ENCODE measurements at places on chromosomes 3 and 15.

DNA sequence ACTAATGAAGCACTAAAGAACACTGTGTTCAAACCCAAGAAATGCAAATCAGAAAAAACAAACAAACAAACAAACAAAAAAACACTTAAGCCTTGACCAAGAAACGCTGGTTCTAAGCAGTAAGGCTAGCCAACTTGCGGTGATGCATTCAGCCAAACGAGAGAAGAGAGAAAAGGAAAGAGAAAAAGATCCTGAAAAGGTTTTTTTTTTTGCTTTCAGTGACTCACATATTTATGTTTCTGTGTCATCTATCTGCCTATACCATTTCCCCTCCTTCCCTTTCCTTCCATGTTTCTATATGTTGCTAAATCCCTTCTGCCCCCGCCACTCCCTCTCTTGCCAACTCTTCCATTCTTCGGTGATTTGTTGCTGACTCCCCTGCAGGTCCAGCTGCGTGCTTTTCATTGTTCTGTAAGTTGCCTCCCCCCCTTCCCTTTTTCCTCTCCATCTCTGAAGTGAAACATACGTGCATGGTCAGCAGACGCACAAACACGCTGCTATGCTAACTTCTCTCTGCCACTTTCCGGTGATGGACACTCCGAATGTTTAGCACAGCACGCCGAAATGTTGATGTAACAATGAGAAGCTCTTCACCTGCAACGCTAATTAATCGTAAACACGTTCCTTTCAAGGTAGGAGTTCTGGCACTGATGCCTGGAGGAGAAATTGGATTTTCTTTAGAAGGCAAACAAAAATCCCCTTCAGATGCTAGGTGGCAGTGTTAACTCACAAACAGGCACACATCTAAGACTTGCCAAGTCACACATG, 154.4 kb downstream of the TUSC7 start:
- peak; percentile 23 for DNase-seq

GRCh38 chr15:27973886-27974285, 125.2 kb downstream of the OCA2 start:
- no peak for DNase-seq

- peak; percentile 79 for DNase-seq
These were observed 780 bp downstream of the TIPARP start for GRCh38 chr3:156674911-156675829.

DNA sequence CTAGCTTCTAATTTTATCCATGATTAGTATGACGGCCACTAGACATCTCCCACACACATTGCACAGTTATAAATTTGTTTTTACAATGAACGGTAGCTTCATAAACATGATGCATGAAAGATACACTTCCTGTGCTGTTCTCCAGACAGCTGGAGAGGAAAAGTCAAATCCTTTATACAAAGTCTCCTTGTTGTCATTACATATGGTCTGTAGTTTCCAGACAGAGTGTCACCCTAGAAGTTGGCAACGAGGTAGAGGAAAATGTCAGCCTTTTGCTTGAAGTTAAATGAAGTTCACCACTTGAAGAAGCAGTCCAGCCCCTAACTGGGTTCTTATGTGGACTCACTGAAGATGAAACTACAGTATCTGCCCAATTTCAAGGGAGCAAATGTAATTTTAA, 253.0 kb upstream of the P2RY1 start:
- DNase-seq: no peak

DNA sequence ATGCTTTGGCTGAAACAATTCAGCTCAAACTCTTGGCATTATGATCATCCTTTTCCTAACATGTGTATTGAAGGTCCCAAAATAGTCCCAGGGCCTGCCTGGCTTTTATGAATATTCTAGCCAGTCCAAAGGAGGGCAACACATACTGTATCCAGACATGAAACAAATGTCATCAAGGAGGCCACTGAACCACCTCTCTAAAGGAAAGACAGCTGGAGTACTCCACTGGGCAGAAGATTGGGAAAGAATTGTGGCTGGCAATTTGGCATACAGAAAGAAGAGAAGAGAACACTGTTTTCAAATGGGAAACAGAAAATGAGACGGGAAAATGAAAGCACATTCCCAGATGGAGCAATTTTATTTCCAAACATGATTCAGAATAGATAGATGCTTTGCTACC, 80.6 kb downstream of the NCEH1 start:
- no peak for DNase-seq

DNA sequence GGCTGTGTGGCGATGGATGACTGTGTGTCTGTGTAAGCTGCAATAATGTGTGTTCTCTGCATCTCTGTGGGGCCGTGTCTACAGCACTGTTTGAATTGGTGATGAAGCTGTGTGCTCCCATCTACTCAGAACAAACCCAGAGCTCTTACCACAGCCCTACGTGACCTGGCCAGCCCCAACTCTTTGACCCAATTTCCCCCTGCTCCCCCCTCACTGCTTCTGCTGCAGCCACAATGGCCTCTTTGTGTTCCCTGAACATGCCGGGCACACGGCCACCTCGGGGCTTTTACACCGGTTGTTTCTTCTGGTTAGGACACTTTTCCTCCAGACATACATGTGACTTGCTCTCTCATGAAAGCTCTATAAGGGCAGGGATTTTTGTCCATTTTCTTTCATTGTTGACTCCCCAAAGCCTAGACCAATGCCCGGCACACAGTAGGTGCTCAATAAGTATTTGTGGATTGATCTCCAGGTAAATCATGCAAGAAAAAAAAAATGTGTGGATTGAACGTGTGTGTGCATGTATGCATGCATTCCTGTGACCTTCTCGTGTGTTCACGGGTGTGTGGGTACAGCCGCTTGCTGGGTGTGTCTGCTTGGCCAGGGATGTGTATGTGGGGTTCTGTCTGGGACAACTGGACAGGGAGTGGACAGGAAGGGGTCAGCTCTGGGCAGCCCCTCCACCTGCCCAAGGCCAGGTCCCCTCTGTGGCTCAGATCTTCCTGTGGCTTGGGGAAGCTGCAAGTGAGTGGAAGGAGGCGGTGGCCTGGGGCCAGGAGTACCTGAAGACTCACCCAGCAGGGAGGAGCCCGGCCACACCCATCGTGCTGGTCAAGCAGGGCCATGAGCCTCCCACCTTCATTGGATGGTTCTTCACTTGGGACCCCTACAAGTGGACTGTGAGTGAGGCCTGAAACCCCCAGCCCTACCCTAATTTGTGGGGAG, 14.8 kb downstream of the VILL start:
- no peak for DNase-seq

GRCh38 chr3:161890147-161890625, 393.6 kb downstream of the OTOL1 start:
- no peak for DNase-seq

DNA sequence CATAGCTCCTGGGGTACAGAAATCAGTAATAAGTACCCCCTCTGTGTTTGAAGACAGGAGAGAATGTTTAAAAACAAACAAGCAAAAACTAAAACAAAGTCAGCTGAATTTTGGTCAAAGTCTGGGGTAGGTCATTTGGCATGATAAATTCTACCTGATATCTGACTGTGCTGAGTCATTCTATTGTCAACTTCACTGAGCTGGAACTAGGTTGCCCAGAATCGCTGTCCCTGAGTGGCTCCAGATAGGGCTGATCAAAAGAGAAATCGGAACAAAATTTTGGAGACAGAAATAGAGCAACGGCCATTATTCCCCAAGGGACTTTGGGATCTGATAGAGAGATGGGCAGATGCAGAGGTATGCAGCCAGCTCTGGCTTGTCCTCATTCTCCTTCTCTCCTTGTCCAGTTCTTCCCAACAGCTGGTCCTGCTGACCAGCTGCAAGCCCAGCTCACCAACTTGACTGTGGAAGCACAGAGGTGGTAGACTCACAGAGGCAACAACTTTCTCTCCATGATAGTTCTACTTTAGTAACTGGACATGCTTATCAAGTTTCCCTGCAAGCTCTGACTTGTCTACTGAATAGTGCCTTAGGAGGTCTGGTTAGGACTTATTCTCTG, 57.3 kb upstream of the MYRIP start:
- no peak for DNase-seq

GRCh38 chr3:47661121-47661752, 82.6 kb upstream of the CSPG5 start:
- DNase-seq: no peak

DNA sequence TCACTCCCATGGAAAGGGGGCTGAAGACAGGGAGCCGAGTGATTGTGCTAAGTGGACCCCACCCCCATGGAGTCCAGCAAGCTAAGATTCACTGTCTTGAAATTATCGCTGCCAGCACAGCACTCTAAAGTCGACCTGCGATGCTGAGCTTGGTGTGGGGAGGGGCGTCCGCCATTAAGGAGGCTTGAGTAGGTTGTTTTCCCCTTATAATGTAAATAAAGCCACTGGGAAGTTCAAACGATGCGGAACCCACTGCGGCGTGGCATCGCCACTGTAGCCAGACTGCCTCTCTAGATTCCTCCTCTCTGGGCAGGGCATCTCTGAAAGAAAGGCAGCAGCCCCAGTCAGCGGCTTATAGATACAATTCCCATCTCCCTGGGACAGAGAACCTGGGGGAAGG, 10.9 kb upstream of the SRGAP3 start:
- DNase-seq: no peak

- DNase-seq: peak; percentile 21
These were observed at the start of gene EPHA6 for GRCh38 chr3:96813820-96814650. Gene EPHA6, plus strand, starts transcription at chr3:96814594.

DNA sequence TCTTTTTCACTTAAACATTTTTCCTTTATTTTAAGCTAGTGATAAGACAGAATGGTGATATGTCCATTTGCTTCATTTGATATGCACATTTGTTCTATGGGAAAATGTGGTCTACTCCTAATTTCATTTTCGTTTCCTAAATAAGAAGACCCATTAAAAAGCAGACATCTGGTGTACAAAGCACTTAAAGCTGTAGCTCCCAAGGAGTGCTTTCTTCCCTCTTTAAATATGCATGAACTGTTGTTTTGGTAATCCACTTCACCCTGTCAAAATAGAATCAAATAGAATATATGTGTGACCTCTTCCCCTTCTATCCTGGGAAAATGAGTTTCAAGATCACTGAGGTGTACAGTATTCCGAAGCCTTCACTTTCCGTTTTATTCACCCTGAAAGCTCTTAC, 182.8 kb downstream of the ROBO2 start:
- DNase-seq: no peak

DNA sequence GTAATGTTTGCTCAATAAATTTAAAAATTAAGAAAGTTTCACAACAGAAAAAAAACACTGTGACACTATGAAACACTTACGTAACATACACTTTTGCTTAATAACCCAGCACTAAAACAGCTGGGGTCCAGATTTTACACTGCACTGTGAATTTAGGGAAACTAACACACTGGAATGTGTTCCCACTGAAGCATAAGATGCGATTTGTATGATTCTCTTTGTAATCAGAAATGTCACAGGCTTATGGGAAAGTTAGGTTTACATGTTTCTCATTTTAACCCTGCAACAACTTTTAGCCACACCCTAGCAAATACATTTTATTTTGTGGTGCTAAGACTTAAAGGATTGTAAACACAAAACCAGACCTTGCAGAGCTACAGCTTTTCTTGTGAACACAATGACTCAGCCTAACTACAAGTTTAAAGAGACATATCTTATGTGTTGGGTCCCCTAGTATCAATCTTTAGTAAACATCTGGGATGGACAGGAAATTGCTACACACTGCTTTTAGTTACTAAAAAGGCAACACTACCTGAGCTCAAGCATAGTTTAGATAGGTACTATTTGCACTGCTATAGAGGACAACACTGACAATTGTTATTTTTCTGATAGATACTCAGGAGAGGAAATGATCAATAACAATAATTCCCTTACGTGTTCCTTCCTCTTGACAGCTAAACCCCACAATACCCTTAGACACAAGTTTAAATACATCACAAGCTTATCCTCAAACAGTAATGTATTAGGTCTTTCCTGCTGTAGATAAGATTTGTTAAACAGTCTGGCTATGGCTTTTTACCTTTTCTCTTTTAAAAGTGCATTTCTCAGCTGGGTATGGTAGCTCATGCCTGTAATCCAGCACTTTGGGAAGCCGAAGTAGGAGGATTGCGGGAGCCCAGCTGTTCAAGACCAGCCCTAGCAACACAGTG, 3.8 kb downstream of the PLD1 start:
- peak; percentile 72 for DNase-seq

DNA sequence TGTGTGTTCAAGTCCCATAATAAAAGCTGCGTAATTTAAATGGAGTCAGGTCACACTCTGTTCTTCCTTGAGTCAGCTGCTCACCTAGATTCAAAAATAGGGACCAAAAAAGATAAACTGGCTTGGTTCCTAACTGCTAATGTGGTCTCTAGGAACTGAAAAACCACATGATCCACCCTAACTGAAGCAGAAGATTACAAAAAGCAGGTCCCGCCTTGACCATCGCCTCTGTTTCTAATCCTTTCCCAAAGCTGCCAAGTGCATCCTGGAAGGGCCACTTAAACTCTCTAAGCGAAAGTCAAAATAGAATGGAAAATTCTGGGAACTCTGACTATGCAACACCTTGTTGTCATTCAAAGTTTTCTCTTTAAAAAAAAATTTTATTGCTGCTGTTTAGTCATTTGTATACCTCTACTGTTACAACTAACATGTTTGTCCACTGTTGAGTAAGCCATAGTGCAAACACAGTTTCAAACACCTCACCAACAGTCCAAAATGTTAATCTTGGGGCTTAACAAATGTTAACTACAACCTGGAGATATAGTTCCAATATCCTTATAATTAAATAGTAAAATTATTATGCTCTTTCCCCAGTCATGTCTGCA, 88.9 kb upstream of the THBS1 start:
- no peak for DNase-seq

GRCh38 chr3:129432671-129433070, 4.2 kb upstream of the EFCAB12 start:
- DNase-seq: no peak

GRCh38 chr15:49301562-49301961, 121.5 kb upstream of the FGF7 start:
- no peak for DNase-seq

DNA sequence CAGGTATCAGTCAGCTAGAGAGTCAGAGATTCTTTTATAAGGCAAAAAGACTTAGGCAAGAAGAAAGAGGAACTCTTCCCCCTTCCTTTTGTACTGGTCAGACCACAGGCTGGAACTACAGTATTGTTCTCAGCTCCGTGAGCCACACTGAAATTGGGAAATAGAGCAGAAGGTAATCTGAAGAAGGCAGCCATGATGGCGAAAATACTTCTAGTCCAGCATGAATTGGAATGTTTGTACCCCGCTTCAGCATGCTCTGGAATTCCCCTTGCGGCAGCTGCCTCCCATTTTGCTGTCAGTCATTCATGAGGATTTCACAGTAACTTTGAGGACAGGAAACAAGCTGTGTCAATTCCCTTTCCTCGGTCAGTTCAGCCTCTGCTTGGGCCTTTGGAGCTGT, 96.2 kb downstream of the CORO2B start:
- peak; percentile 78 for DNase-seq

GRCh38 chr15:22973987-22974386, 6.2 kb downstream of the CYFIP1 start:
- DNase-seq: no peak

- DNase-seq: no peak
These were observed 9.1 kb downstream of the PLA2G4D start for GRCh38 chr15:42085236-42085605.

DNA sequence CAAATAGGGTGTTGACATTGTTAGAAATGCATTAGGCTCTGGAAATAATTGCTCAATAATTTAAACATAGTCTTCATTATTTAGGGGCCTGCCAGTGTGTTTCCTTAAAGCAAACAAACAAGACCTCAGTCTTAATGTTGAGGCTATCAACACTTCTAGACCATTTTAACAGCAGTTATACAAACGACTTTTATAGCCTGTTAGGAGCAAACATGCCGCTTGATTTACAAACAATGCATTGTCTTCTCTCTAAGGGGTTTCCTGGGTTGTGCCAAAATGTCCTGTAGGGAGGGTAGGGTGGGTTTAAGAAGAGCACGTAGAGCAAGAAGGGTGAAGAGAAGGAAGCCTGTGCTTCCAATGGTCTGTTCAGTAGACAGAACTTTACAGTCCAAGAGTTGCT, 53.7 kb downstream of the TPRG1 start:
- no peak for DNase-seq

- DNase-seq: no peak
These were observed 36.6 kb upstream of the SLC22A13 start for GRCh38 chr3:38229036-38229435.
